ENCODE measurements at places on chromosomes 12 and 14. TPM values are rescaled to one million over a fixed set of nuclear protein-coding genes. Genes with fewer than 3 reads are reported as not detected.

The NTN4 gene
- total RNA-seq = 50.9 TPM

The EIF4B gene
- 311 TPM for total RNA-seq

The RIPK3 gene
- total RNA-seq = not detected

The FSCB gene
- not detected for total RNA-seq

The SRRM4 gene
- not detected for total RNA-seq

The KMT2D gene
- 41.6 TPM for total RNA-seq

The RHNO1 gene
- 45.7 TPM for total RNA-seq

The PROX2 gene
- not detected for total RNA-seq

The CMKLR1 gene
- total RNA-seq = not detected

The WNT5B gene
- total RNA-seq = 4.2 TPM

The TSPAN19 gene
- not detected for total RNA-seq
